Hippocampal formation (tissue), 2 donors: ENCODE measurements at places on chromosomes 6 and 20.

- no peak for DNase-seq
Observed at GRCh38 chr6:373031-373430, 18.5 kb upstream of the IRF4 start.

DNA sequence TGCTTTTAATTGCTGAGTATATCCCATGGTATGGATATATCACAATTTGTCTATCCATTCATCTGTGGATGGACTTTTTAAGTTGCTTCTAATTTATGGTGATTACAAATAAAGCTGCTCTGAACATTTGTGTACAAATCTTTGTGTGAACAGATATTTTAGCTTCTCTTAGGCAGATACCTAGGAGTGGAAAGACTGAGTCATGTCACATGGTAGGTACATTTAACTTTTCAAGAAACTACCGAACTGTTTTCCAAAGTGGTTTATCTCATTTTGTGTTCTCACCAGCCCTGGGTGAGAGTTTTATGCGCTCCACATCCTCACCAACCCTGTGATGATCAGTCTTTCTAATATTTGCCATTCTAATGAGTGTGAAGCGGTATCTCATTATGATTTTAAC lies 31.0 kb upstream of the ZNFX1 start:
- no peak for DNase-seq

GRCh38 chr6:136437246-136437645 lies 113.0 kb downstream of the MAP7 start:
- DNase-seq = no peak

- no peak for DNase-seq
Observed at GRCh38 chr6:149320796-149321195, 3.3 kb downstream of the TAB2 start.

DNA sequence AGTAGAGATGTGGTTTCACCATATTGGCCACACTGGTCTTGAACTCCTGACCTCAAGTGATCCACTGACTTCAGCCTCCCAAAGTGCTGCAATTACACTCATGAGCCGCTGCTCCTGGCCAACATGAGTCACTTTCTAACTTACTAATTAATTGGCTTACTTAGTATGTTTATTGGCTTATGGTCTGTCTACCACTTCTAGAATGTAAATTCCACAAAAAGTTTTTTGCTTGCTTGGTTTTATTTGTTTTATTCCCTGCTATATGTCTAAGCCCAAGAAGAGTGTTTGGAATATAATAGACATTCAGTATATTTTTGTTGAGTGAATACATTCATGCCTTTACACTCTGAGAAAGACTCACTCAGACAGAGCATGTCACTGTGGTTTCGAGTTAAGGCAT lies 86.0 kb downstream of the SAMD3 start:
- DNase-seq = no peak

- DNase-seq = no peak
Observed at GRCh38 chr6:30684386-30685156, 1.9 kb downstream of the PPP1R18 start.

DNA sequence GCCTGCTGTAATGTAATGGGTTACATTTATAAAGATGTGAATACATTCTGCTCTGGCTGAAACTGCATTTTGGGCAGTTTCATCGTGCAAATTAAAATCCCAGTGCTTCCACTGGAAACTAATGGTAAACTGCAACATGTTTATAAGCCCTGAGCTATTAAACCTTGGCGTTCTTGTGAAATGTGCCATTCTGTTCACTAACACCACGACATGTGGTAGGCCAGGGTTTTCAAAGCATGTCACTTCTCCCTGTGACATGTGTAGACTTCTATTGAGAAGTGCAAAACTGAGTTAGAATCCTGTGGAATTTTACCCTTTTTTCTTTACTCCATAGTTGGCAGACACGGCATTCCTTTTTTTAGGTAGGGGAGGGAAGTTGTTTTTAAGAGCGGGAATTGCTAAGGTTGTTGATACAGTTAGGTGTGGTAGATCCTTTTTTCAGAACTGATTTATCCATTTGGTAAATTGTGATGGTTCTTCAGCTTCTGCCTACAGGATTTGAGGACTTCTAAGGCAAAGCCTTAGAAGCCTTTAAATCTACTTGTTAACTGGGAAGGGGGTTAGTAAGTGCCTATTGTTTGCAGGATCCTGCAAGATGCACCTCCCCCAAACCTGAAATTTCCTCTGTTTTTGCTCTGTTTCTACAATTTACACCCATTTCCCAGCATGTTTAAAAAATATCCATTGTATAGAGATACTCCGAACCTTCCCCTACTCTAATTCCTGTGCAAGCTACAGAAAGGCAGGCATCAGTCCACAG lies 4.2 kb downstream of the SASH1 start:
- DNase-seq = no peak

GRCh38 chr6:156515242-156515641 lies 261.9 kb upstream of the ARID1B start:
- DNase-seq = no peak

- DNase-seq = no peak
Observed at GRCh38 chr6:88626460-88626859, 337.0 kb downstream of the RNGTT start.

DNA sequence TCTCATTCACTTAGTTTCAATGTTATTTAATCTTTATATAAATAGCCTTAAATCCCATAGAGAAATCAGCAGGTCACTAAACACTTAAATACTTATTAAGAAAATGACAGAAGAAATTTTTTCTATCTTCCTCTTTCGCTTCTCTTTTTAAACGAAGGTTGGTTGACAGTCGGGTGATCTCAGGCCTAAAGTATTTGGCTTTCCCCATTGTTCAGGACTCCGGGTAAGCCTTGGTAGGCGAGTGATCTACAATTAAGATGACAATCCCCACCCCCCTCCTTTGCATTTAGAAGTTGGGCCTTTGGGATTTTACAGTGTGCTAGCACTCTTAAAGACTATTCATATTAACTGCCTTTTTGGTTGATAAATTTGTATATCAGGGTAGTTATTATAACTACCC lies 19.7 kb upstream of the UTRN start:
- no peak for DNase-seq

GRCh38 chr6:103036846-103037245 lies 1643.3 kb downstream of the GRIK2 start:
- DNase-seq = no peak

GRCh38 chr6:106739387-106739786 lies 110.0 kb downstream of the QRSL1 start:
- DNase-seq = peak; percentile 58

GRCh38 chr6:110342759-110343158 lies 15.4 kb downstream of the METTL24 start:
- DNase-seq = no peak

GRCh38 chr20:59743767-59744485 lies 139.6 kb downstream of the PHACTR3 start:
- DNase-seq = no peak

DNA sequence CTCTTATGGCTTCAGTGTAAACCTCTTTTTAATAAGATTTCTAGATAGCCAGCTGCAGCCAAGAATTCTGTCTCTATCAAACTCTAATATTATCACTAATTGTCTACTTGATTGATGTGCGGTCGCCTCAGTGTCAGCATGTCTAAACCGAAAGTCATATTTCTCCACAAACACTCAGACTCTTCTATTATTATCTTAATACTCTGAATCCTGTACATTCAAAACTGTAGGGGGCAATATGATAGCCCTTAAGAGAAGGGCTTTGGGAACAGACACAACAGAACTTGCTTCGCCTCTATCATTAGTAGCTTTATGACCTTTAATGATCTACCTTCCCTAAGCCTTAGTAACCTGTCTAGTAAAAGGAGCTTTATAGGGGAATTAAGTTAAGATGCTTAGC lies 379.7 kb upstream of the PTCHD4 start:
- no peak for DNase-seq

DNA sequence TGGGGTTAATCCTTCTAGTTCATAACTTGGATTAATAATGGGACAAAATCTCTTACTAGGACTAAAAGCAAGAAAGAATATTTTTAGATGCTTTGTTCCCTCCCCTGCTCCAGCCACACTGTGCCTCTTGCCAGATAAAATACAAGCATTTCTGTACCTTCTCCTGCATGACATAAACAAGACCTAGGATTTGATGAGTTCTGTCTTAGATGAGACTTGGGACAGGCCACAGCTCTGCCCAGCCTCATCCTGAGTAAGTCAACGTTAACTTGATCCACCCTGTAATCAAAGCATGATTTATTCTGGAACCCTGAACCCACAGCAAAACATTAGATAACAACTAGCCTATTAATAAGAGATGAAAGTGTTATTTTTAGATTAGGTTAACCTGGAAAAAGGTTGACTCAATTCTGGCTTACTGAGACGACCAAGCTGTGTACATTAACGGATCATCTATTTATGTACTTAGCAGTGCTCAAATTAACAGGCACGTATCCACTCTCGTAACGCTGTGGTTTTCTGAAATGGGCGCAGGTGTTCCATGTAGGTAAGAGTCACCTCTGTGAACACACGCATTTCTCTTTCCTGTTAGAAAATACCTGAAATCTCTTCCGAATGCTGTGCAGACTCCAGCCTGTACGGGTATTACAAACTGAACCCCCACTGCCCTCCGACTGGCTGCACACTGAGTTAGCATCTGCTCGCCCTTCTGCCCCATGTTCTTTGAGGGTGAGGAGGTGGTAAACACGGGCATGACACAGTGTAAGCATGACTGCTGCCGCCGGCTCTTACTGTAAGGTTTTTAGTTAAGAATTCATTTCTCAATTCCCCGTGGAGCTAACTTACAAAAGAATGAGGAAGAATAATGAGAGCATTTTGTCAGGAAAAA lies 132.1 kb upstream of the FOXQ1 start:
- no peak for DNase-seq

GRCh38 chr6:130997061-130997753 lies 65.8 kb downstream of the EPB41L2 start:
- no peak for DNase-seq

DNA sequence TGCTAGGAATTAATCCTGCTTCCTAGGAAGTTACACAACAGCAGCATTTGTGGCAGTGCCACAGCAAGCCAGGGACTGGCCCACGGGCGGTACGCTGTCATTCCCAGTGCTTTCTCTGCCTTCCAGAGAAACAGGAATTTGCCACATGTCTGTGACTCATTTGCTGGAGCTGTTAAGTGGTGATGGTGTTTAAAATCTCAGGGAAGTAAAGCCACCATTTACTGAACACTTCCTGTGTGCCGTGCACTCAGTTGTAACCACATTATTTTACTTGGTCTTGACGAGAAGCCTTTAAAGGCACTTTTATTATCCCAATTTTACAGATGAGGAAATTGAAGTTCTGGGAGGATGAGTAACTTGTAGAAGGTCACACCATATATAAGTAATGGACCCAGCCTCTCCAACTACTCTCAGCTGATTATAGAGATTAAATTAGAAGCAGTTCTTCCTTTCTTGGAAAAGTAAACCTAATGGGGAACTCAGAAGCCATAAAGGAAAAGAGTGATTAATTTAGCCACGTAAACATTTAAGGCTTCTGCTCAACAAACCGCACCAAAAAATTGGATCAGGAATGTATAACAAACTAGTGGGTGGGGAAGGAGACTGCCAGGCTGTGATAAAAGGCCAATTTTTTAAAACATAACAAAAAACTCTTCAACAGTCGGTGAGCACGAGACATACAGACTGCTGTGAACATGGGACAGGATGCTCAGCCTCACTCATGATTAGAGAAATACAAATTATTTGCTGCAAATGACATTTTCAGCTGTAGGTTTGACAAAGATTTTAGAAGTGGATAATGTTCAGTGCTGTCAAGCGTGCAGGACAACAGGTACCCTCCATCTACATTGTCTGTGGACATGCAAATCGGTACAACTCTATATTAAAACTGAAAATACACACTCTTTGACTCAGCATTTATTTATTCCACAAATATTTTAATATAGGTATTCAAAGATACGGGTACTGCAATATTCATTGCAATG lies 311.2 kb downstream of the NRN1 start:
- no peak for DNase-seq

GRCh38 chr6:143605906-143606521 lies 71.8 kb upstream of the PHACTR2 start:
- DNase-seq = no peak

DNA sequence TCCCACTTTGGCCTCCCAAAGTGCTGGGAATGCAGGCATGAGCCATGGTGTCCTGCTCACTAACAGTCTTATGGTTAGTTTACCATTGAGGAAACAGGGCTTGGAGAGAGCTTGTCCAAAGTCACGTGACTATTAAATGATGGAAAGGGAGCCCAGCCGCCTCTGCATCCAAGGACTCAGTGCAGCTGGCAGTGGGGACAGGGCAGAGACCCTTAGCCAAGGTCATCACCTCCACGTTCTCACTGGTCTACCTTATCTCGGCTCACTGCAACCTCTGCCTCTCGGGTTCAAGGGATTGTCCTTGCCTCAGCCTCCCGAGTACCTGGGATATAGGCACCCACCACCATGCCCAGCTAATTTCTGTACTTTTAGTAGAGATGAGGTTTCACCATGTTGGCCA lies 109.3 kb downstream of the SLC23A2 start:
- DNase-seq = no peak

- DNase-seq = no peak
Observed at GRCh38 chr6:158589366-158589765, 29.5 kb downstream of the TMEM181 start.

DNA sequence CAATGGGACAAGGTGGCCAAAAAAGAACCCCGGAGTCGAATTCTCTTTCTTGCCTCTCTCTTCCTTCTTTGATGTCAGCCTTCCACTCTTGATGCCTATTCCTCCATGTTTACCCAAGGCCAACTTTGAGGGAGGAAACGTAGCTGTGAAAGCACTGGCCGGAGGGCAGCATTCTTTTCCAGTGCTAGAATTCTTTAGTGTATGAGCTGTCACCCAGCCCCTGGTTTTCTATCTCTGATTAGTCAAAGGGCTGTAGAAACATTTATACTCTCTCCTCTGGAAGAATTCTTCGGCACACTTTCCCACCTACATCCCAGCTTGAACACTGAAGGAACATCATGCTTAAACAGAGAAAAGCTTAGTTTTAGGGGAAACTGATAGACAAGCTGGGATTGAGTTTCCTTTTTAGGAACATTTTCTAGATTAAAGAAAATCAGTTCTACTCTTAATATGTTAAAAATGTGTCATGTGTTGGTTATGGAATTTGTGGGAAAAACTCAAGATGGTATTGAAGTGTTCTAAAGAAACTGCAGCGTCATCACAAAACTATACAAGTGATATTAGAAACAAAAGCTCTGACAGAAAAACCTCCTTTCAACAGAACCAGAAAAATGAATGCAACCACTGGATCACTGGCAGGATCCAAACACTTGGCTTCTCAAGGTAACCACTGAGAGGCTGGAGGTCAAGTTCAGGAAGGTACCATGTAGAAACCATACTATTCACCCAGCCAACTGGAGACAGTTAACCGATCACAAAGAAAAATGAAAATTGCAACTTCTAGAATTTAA lies 20.7 kb upstream of the UTRN start:
- DNase-seq = no peak
